ENCODE measurements at places on chromosomes 11 and 22.
A peak's percentile ranks its signal among the peaks of the same experiment; 100 is the strongest.

DNA sequence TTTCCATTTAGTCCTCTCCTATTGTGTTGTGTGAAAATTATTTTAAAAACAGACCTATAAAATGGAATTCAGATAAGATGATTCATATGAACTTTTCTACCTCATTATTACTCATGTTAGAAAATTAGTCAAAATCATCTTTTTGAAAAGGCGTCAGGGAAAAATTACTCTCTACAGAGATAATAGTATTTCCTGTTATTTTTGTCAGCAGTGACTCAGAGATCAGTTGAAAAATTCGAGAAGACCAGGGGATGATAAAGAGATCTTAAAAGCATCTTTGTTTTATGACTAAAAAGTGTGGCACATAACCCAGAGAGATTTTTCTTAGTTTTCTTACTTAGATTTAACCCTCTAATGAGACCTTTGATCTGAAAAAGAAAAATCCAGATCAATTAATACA is 157.9 kb upstream of the CARD18 start:
- DNase-seq: no peak

- no peak for DNase-seq
These were observed 102.2 kb upstream of the FGF3 start for GRCh38 chr11:69921128-69922014.

- no peak for DNase-seq
These were observed 1.7 kb downstream of the TSPAN18 start for GRCh38 chr11:44728491-44728910.

GRCh38 chr11:11220786-11221185 is 132.3 kb downstream of the CSNK2A3 start:
- no peak for DNase-seq

GRCh38 chr22:17476838-17477237 is 86.5 kb upstream of the SLC25A18 start:
- DNase-seq: no peak

GRCh38 chr11:14253421-14253820 is 105.6 kb downstream of the RRAS2 start:
- DNase-seq: no peak

DNA sequence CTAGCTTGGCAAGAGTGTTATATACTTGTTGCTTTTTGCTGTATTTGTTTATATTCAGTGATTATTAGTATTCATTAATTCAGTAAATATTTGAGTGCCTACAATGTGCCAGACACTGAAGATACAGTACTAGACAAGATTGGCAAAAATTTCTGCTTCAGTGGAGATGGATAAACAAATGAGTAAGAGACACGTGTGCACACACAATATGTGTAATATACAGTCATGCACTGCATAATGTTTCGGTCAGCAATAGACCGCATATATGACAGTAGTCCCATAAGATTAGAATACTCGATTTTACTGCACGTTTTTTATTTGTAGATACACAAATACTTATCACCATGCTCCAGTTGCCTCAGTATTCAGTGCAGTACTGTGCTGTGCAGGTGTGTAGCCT is 104.9 kb upstream of the GAL start:
- DNase-seq: peak; percentile 36

DNA sequence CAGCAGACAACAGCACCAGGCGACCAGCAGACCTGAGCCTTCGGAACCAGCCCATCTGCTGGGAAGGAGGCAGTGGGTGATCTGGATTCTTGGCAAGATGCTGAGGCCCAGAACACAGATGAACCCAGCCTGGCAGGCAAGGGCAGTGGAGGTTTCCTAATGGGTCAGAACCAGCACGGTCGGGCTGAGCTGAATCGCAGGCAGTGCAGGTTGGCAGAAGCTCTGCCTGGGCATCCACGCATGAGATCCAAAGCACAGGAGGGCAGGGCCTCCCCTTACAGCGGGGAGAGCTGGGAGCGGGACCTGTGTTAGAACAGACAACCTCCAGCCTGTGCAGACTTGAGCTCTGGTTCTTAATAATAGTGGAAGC is 47.5 kb downstream of the DSCAML1 start:
- no peak for DNase-seq

DNA sequence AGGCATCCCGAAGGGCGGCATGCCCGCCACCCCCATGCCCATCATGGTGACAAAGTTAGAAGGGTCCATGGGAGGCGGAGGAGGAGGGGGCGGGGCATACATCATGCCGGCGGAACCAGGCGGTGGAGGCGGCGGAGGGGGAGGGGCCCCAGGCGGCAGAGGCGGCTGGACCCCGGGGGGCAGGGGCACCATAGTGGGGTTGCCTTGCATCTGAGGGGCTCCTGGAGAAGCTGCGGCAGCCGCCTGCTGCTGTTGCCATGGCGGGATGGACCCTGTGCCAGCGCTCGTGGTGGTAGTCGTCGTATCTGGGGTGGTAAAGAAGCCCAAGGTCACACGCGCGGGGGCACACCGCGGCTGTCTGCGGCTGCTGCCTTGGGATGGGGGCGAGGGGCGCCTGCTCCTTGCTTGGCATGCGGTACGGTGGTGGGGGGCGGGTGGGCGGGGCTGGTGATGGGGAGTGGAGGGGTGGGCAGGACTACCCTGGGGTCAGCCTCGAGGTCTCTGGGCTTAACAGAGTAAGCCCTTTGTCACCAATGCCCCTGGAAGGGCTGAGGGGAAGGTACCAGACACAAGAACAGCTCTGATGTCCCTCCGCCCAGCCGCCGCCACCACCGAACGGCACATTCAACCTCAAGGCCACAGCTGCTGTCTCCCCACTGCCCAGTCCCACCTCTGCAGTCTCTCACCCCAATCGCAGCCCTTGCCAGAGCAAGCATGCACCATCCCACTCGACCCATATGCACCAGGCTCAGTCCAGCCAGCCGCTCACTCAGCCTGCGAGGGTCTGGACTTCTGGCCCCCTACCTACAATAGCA is 6.3 kb upstream of the PYGM start:
- no peak for DNase-seq

DNA sequence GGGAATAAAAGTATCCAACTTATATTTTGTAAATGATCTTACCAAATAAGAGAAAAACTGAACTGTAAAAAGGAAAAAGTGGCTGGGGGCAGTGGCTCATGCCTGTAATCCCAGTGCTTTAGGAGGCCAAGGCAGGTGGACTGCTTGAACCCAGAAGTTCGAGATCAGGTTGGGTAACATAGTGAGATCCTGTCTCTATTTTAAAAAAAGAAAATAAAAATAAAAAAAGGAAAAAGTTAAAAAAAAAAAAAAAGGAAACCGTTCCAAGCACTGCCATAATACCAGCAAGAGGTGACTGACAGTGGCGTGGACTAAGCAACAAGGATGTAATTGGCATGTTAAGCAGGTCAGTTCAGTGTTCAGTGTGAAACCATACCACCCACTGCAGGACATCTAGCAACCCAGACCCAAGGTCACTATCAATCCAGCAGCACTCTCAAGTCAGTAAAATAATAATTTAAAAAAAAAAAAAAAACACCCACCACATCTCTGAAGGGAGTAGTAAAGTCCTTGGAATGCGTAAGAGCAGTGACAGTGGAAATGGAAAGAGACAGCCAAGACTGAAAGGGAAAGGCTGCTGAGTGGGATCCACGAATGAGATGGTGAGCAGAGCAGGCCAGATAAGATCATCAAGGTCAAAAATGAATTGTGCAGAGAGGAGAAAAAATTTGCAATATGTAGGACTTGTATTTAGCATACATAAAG is 43.6 kb downstream of the MAPK1 start:
- DNase-seq: no peak

DNA sequence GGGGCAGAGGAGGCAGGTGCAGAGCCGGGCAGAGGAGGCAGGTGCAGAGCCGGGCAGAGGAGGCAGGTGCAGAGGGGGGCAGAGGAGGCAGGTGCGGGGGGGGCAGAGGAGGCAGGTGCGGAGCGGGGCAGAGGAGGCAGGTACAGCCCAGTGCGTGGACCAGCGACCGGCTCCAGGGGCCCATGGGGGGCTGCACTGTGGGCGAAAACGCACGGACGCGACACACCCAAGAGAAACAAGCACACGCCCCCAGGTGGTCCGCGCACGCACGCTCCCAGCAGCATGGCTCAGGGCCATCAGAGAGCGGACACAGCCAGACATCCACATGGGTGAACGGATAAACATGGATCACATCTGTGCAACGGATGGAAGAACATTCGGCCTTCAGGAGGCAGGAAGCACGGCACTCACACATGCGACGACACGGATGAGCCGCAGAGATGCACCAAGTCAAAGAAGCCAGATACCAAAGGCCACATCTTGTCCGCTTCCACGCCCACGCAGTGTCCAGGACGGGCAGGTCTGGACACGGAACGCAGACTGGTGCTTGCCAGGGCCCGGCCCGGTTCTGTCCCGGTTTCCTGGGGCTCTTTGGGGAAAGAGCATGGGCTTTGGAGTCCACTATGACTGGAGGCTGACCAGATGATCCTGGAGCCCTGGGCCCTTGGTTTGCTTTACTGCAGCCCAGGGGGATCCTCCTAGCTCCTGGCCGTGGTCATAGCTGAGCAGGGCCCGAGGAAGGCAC is 21.8 kb downstream of the OSBPL5 start:
- DNase-seq: no peak

DNA sequence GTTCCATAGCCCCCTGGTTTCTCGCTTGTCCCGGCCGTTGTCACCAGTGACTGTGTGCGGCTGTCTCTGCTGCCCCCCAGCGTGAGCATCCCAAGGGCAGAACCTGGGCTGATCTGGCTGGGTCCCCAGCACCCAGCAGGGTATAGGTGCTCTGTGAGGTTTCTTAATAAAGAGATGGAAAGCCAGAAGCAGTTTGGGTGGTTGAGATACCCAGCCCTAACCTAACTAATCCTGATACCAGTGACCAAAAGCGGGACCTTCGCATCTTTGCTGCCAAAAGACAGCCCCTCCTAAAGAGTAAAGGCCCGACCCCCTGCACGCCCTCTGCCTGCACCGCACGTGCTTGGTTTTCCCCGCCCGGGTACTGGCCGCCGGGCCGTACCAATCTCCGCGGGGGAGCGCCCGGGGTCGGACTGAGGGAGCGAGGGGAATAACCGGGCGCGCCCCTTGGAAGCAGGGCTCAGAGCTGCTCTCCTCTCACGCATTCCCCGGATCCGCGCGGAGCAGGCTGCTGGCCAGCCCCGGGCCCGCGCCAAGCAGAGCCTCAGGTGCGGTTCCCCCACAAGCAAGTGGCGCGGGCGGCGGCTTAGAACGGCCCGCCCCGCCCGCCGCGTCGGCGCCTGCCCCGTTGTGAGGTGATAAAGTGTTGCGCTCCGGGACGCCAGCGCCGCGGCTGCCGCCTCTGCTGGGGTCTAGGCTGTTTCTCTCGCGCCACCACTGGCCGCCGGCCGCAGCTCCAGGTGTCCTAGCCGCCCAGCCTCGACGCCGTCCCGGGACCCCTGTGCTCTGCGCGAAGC is at the start of gene DGAT2:
Gene DGAT2, plus strand, starts transcription at position 667 of the 797 bp plus-strand sequence. CDS start 214 bp downstream, outside the sequence.
- DNase-seq: peak; percentile 37

Data from fibroblast of gingiva (primary cell).